ENCODE measurements at places on chromosomes 2 and 18.

DNA sequence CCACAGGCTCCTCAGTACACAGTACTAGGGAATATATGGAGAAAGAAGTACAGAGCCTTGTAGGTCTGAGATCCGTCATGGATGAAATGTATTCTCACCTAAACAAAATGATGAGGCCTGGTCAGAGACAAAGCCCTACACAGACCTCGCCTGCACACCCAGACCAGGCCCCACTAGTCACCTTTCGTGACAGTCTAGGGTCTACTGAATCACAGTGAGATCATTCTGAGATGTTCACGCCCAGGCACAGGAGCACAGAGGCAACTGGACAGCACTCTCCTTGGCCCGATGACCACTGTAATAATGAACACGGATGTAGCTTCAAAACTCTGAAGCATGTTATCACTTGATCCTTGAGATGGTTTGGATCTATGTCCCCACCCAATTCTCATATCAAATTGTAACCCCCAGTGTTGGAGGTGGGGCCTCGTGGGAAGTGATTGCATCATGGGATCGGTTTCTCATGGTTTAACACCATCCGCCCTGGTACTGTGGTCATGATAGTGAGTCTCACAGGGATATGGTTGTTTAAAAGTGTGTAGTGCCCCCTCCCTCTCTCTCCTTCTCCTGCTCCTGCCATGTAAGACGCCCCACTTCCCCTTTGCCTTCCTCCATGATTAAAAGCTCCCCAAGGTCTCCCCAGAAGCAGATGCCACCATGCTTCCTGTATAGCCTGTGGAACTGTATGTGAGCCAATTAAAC, 15.1 kb downstream of the DOCK10 start:
- DNase-seq, result no peak

- no peak for DNase-seq
These were observed 97.7 kb upstream of the SMAD7 start for GRCh38 chr18:49048396-49049020.

- DNase-seq, result no peak
These were observed 48.2 kb upstream of the HS6ST1 start for GRCh38 chr2:128366713-128367511.

GRCh38 chr2:215794829-215795546, 218.4 kb downstream of the MREG start:
- no peak for DNase-seq

GRCh38 chr18:33195795-33196194, 244.7 kb downstream of the CCDC178 start:
- no peak for DNase-seq

- DNase-seq, result no peak
These were observed 228.3 kb upstream of the RAB12 start for GRCh38 chr18:8380926-8381325.

DNA sequence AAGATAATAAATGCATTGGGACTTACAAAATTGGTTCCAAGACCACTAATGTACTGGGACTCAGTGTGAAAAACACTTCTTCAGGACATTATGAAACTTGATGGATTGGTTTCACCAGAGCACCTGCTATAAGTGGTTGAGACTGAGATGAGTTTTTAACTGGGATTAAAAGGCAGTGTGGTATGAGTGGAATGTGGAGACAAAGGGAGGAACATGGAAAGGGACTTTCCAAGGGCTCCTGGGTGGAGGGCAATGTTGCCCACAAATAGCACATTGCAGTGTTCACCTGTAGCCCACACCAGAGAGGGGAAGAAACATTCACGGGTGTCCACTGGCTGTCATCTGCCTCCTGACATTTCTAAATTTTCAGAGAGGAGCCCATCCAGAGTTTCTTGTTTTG, 253.3 kb upstream of the TANK start:
- DNase-seq, result no peak

DNA sequence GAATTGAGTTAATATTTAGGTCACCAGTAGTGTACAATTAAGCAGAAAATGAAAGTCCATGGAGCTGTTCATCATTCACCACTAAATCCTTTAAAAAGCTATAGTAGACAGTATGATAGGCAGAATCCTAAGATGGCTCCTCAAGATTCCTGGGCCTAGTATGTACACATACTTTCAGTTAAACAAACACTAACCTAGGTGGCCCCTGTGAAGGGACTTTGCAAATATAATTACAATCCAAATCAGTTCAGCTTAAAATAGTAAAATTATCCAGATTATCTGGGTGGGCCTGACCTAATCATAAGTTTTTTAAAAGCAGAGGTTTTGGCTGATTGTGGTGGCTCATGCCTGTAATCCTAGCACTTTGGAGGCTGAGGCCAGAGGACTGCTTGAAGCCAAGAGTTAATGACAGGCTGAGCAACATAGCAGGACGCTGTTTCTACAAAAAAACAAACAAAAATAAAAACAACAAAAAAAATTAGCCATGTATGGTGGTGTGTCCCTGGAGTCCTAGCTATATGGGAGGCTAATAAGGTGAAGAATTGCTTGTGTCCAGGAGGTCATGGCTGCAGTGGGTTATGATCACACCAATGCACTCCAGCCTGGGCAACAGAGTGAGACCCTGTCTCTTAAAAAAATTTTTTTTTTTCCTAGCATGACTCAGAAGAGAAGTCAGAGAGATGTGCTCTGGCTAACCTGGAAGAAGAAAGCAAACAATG, 13.9 kb downstream of the MEX3C start:
- DNase-seq, result no peak

DNA sequence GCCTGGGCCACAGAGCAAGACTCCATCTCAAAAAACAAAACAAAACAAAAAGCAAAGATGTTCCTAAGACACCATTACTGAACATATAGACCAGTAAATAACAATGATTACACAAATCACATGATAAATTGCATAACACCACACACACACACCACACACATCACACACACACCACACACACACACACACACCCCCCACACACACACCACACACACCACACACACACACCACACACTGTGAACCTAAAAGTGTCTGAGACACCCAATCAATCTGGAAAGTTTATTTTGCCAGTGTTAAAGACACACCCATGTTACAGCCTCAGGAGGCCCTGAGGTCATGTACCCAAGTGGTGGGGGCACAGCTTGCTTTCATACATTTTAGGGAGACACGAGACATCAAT, 62.6 kb upstream of the ASAP2 start:
- DNase-seq, result no peak

DNA sequence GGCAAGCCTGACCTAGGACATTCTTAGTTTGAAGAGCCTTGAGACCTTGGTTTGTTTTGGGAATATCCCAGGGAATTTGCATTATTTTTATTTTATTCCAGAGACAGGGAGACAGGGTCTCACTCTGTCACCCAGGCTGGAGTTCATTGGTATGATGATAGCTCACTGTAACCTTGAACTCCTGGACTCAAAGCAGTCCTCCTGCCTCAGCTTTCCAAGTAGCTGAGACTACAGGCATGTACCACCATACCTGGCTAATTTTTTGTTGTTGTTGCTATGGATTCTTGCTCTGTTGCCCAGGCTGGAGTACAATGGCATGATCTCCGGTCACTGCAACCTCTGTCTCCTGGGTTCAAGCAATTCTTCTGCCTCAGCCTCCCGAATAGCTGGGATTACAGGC, 4.8 kb downstream of the MTA3 start:
- no peak for DNase-seq

- no peak for DNase-seq
These were observed 71.7 kb downstream of the IL1R2 start for GRCh38 chr2:102063487-102063911.

DNA sequence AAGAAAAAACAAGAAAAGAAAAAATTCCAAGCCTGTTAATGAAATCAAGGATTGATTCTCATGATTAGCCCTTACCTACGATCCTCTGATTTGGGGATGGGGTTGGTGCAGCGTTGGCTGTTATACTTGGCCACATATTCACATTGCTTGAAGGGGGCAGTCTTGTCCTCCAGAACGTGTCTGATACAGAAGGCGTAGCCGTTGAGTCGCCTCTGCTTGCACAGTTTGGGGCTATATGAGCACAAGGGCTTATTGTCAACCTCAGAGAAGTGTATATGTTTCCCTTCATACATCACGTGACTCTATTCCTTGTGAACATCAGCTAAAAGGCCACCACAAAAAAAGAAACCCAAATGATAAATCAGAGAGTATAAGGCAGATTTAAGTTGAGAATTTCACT, 23.2 kb downstream of the INO80D start:
- no peak for DNase-seq

GRCh38 chr18:48589797-48590519, 51.1 kb downstream of the CTIF start:
- no peak for DNase-seq

DNA sequence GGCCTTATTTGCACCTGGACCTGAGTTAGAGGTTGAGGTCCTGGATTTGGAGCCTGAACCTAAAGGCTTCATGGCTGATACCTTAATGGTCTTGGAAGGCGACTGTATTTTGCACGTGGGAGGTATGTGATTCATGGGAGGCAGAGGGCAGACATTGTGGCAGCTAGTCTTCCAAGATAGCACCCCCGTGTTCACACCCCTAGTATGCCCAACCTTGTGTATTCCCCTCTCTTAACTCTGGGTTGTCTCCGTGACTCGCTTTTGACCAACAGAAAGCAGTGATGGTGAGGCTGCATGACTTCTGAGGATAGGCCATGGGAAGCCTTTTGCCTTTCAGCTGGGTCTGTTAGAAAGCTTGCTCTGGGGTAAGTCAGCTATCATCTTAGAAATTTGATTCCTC, 45.8 kb upstream of the HAAO start:
- no peak for DNase-seq

- DNase-seq, result no peak
These were observed 87.4 kb upstream of the CAPN13 start for GRCh38 chr2:30894498-30895119.

- DNase-seq, result no peak
These were observed 48.7 kb downstream of the IMPA2 start for GRCh38 chr18:12029786-12030584.

- no peak for DNase-seq
These were observed 36.5 kb upstream of the STAT4 start for GRCh38 chr2:191187105-191187829.

- DNase-seq, result no peak
These were observed 6.4 kb downstream of the TRAK2 start for GRCh38 chr2:201444746-201445465.

DNA sequence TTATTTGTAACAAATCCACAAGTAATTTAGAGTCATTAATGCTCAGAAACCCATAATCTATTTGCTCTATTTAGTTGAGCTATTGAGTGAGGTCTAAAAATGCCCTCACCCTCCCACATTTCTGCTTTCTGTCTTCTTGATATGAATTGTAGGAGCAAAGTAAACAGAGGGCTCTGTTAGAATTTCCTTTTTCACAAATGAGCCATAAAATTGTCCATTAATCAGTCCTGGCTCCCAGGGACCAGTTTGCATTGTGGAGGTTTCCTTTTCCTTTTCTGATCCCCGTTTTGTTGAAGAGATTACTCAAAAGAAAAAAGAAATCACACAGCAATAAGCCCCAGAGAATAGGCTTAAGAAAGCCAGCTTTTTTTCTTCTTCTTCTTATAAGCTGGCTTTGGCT, 476.7 kb downstream of the EPHA4 start:
- no peak for DNase-seq

DNA sequence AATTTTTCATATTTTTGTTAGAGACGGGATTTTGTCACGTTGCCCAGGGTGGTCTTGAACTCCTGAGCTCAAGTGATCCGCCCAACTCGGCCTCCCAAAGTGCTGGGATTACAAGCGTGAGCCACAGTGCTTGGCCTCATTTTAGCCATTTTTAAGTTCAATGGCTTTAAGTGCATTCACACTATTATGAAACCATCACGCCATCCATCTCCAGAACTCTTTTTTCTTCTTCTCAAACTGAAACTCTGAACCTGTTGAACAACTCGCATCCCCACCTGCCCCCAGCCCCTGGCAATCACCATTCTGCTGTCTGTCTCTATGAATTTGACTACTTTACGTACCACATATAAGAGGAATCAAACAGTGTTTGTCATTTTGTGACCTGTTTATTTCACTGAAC, 31.3 kb upstream of the ASB18 start:
- DNase-seq, result no peak

Data from GM06990 (cell line).